HL-60 (cell line): ENCODE measurements at places on chromosomes 7 and 10.

GRCh38 chr10:97777143-97777542 is 5.3 kb upstream of the SFRP5 start:
- no peak for DNase-seq

GRCh38 chr10:125011926-125012705 is 70.2 kb downstream of the ZRANB1 start:
- no peak for DNase-seq

DNA sequence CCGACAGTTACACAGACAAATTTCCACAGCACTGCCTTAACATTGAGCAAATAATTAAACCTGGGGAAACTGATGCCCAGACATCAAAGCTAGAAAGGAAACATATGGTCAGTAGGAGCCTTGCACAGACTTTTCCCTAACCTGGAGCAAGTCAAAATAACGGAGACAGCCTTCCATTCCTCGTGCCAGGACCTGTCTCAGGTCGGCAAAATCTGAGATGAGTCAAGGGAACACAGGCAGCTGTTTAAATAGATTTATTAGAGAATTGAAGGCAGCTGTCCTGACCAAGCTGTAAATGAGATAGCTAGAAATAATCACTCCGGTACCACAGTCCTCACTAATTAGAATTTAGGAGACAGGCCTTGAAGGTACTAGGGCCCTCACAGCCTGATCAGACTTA is 81.2 kb downstream of the RAMP3 start:
- no peak for DNase-seq

DNA sequence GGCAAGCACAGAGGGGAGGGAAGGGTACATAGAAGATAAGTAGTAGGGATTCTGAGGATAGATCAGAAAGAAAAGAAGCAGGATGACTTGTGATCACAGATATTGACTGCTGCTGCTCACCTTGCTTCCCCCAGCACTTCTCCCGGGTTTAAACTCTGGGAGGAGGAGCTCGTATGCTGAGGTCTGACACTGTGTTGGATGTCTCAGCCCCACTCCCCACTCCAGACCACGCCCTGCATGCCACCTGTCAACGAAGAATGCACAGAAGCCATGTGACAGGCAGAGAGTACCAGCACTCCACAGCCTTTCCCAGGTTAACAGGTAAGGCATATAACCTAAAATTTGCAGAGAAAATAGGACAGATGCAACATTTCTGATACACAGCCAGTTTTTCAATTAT is 388.9 kb downstream of the TNS3 start:
- no peak for DNase-seq

DNA sequence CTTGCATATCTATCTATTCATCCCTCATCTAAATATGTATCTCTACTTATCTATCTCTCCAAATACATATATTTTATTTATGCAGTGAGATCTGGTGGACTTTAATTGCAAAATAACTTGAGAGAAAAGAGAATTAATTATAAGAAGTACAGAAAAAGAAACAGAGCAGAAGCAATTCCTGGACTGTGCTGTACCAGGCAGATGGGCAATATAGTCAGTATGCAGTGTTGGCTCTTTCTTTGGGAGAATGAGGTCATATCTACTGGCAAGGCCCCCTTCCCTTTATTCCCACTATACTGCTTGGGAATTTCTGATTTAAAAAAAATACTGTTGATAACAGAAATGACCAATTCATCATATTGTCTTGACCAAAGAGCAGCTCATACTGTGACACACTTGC is 49.0 kb upstream of the TOMM7 start:
- DNase-seq = no peak

DNA sequence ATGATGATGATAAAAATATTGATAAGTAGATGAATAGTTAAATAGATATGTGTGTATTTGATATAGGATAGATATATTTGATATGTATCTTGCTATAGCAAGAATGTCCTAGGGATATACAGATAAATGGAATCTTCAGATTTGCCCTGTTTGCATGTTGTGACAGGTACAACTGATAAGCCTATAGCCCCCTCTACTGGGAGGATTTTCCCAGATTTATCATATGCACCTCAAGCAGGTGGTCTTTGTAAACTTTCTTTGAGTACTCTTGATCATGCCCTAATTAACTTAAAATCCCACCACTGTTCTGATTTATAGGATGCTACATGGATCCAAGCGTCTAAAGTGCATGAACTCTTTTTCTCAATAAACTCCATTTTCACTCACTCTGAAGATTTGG is 1050.7 kb downstream of the SORCS3 start:
- no peak for DNase-seq

GRCh38 chr7:116593359-116594075 is 68.7 kb downstream of the CAV1 start:
- DNase-seq = no peak

DNA sequence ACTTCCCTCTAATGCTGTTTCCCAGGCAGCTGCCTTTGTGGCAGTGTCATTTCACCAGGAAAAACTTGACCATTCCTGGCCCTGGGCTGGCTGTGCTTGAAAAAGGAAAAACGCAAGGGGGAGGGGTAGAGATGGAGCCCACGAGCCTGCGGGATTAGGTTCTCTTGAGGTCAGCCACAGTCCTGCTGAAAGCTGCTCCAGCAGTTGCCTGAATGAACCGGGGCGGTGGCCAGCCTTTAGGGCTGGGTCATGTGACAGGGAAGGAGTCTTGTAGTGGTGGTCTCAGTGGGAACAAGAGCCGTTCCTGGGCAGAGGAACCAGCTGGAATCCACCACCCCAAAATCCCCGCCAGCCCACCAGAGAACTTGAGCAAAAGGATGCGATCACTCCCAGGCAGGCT is 51.2 kb upstream of the LRRC4 start:
- DNase-seq = no peak

DNA sequence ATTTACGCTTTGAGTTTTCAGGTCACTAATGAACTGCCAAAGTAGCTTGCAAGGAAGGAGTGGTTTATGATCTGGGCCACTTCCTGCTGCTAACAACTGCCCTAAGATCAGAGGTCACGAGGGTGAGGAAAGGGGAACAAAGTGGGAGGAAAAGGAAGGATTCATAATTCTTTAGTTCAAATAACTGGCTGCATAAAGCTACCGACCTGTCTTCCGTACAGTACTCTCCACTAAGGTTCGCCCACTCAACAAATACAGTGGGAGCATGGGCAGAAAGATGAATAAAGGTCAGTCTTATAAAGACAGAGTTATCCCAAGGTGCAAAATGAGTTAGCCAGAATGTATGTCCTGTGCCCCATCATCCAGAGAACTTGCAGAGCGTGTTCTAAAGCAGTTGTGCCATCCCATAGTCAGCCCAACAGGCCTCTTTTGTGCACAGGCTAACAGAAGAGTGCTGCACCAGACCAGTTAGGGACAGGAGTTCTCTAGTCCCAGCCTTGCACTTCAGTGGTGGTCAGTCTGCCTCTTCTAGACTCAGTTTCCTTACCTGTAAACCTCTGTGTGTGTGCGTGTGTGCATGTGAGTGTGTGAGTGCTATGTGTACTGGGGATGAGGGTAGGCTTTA is 65.9 kb downstream of the CREB3L2 start:
- DNase-seq = peak; percentile 57

GRCh38 chr10:61024151-61024855 is 80.3 kb upstream of the RHOBTB1 start:
- DNase-seq = no peak

DNA sequence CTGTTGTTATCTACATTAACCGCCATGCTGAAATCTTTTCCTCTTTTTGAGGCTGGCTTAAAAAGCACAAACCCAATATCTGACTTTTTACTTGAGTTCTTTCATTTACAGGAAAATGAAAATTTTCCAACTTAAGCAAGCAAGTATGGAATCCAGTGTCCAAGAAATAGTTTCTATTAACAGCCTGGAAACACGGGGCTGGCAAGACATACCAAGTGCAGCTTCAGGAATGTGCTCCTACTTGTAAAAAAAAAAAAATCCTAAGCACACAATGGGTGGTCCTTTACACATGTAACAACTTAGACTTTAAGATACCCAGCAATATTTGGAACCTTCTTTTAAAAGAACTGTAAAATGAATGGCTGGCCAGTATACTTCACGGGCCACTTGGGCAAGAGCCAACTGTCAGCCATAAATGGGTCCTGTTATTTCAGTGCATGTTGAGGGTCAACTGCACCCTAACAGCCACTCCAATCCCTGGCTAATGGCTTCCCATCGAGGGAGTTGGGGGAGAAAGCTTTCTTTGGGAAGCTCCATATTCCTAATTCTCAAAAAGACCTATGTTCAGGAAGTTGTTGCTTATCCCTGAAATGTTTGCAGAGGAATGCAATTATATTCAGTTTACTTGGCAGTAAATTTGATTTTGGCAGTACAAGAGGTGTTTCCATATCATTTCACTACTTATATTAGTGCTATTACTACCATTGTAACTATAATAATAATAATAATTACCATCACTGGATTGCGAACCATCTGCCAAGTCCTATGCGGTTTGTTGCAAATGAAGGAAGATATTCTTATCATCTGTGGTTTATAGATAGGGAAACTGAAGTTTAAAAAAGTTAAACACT is 236.4 kb upstream of the TMEM72 start:
- DNase-seq = no peak

DNA sequence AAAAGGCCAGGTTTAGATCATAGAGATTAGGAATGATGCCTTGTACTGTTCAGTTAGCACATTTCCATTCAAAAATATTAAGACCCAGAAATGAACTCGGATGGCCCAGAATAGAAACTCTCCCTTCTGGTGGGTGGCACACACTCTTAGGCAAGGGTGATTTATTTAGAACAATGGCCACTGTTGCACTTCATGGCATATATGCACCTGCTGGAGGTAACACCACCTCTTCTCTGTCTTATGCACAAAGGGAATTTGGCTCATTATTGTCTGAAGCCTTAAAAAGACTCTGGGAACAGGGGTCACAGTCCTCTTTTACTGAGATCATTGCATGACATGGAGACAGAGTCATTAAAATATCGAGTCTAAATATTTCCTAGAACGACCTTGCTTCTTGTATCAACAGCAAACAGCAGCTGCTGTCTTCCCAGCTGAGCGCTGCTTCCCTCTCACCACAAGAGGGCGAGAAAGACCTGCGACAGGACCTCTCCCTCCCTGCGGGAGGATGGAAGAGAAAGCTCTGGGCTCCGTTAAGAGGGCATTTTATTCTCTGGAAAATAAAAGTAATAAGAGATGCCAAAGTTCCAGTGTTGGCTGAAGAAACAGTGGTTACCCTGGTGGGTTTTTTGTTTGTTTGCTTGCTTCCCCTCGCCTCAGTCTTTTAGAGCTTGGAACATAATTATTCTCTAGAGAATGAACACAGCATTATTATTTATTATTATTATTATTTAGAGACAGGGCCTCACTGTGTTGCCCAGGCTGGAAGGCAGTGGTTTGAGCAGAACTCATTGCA is 13.5 kb upstream of the BAMBI start:
- DNase-seq = no peak

DNA sequence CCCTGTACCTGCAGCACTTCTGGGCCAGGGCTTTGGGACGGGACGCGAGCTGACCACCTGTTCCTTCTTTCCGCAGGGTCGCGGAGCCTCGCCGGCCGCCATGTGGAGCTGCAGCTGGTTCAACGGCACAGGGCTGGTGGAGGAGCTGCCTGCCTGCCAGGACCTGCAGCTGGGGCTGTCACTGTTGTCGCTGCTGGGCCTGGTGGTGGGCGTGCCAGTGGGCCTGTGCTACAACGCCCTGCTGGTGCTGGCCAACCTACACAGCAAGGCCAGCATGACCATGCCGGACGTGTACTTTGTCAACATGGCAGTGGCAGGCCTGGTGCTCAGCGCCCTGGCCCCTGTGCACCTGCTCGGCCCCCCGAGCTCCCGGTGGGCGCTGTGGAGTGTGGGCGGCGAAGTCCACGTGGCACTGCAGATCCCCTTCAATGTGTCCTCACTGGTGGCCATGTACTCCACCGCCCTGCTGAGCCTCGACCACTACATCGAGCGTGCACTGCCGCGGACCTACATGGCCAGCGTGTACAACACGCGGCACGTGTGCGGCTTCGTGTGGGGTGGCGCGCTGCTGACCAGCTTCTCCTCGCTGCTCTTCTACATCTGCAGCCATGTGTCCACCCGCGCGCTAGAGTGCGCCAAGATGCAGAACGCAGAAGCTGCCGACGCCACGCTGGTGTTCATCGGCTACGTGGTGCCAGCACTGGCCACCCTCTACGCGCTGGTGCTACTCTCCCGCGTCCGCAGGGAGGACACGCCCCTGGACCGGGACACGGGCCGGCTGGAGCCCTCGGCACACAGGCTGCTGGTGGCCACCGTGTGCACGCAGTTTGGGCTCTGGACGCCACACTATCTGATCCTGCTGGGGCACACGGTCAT is 13.3 kb downstream of the GPR146 start:
- DNase-seq = no peak

GRCh38 chr10:7488418-7488829 is 77.6 kb upstream of the SFMBT2 start:
- peak; percentile 72 for DNase-seq

- DNase-seq = no peak
These were observed 46.4 kb upstream of the RSBN1L start for GRCh38 chr7:77649716-77650349.

- no peak for DNase-seq
These were observed 385.5 kb upstream of the PFKP start for GRCh38 chr10:2681891-2682290.
